ENCODE measurements at places on chromosomes 13 and 19. TPM values are rescaled to one million over a fixed set of nuclear protein-coding genes. Genes with fewer than 3 reads are reported as not detected.

The HOOK2 gene
- total RNA-seq, result 50.1 TPM

The SIGLEC14 gene
- not detected for total RNA-seq

The EMC10 gene
- 152 TPM for total RNA-seq

The CA11 gene
- total RNA-seq, result 13.8 TPM

The PPP1R12C gene
- total RNA-seq, result 113 TPM

The MIA gene
- 1.7 TPM for total RNA-seq

GRCh38 chr19:34096020-34096915, 76.0 kb upstream of the LSM14A start:
- peaks cover 25% of the 10 kb centered on the region for H3K27me3 ChIP-seq
- no peaks in the 10 kb centered on the region for H3K36me3 ChIP-seq
- DNase-seq, result no peak
- H3K4me1 ChIP-seq, result no peaks in the 10 kb centered on the region
- H3K4me3 ChIP-seq, result no peak overlapping the region

DNA sequence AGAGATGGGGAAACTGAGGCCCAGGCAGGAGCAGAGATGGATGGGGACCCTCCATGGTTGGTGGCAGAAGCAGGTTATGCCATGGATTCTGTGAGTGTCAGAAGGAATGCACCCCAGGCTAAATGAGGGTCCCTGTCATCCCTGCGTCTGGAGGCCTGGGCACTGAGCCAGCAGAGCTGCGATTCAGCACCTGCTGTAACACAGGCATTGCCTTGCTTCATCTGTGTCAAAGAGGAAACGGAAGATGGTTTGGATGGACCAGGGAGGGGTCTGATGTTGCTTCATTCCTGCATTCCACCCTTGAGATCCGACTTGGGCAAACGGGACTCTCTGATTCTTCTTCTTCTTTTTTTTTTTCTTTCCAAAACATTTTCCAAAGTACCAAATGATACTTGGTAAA, 1.2 kb downstream of the C5AR1 start:
- DNase-seq, result no peak
- H3K4me3 ChIP-seq, result no peak overlapping the region
- H3K27me3 ChIP-seq, result peaks cover 18% of the 10 kb centered on the region
- no peaks in the 10 kb centered on the region for H3K4me1 ChIP-seq
- peak overlapping the region; percentile 75 for H3K27ac ChIP-seq

GRCh38 chr13:73894995-73895571, 239.1 kb downstream of the KLF12 start:
- peaks cover 4% of the 10 kb centered on the region for H3K4me1 ChIP-seq
- DNase-seq, result no peak
- no peak overlapping the region for H3K4me3 ChIP-seq
- H3K27ac ChIP-seq, result no peak overlapping the region

GRCh38 chr13:40446365-40446764, 220.1 kb downstream of the FOXO1 start:
- no peak overlapping the region for H3K4me3 ChIP-seq
- H3K27ac ChIP-seq, result no peak overlapping the region
- peaks cover 4% of the 10 kb centered on the region for H3K4me1 ChIP-seq
- H3K27me3 ChIP-seq, result no peaks in the 10 kb centered on the region

DNA sequence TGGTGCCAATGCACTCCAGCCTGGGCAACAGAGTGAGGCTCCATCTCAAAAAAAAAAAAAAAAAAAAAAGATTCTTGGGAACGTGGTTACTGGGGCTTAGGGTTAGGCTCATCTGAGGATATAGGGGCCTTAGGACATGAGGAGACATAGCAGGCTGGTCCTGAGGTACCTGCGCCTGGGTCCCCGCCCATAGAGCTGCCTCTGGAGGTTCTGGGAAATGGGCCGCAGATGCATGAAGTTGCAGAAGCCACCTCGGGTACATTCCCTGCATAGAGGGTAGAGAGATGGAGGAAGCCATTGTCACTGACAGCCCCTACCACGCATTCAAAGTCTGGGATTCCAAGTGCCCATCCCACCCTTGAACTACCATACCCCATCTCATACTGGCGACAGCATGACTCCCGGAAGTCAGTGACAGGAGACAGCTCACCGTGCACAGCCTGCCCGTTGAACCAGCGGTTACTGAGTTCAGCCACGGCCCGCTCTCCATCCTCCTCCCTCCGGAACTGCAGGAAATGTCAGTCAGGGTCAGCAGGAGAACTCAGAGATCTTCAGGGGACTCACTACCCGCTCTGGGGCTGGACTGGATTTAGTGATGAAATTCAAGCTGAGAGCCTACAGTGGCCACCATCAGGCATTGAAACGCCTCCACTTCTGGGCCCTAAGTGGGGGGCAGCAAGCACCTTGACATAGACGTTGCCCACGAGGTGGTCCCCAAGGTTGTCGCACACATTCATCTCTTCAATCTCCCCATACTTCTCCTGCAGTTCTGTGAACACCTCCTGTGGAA, 1.4 kb downstream of the U2AF1L4 start:
- H3K27ac ChIP-seq, result peak overlapping the region; percentile 100
- H3K4me3 ChIP-seq, result peak overlapping the region; percentile 99
- DNase-seq, result no peak
- peaks cover under 1% of the 10 kb centered on the region for H3K36me3 ChIP-seq
- no peaks in the 10 kb centered on the region for H3K27me3 ChIP-seq

GRCh38 chr13:67099494-67099893, 130.6 kb downstream of the PCDH9 start:
- H3K36me3 ChIP-seq, result no peaks in the 10 kb centered on the region
- DNase-seq, result no peak
- H3K27ac ChIP-seq, result no peak overlapping the region
- no peak overlapping the region for H3K4me3 ChIP-seq
- peaks cover 4% of the 10 kb centered on the region for H3K4me1 ChIP-seq
- no peaks in the 10 kb centered on the region for H3K27me3 ChIP-seq

- peaks cover 2% of the 10 kb centered on the region for H3K36me3 ChIP-seq
- H3K4me3 ChIP-seq, result peak overlapping the region; percentile 57
- peak overlapping the region; percentile 7 for H3K27ac ChIP-seq
- no peak for DNase-seq
- H3K4me1 ChIP-seq, result peaks cover 5% of the 10 kb centered on the region
Measured at GRCh38 chr19:32343550-32344262, 1.7 kb upstream of the ZNF507 start.

DNA sequence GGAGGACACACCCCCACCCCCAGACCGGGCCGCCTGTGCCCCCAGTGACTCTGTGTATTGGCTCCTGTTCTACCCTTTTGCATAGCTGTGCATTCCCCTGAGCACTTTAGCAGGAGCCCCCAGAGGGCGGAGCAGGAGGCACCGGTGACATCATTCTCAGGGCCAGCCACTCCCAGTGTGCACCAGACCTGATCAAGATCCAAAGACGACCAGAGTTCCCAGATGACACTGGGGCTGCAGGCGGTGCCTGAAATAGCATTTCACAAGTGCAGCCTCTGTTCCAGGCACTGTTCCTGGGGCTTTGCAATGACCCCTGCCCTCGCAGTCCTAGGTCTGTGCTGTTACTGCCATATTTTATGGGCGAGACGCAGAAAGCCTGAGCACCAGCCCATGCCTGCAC, 14.5 kb upstream of the PTPRS start:
- no peak overlapping the region for H3K27ac ChIP-seq
- H3K36me3 ChIP-seq, result no peaks in the 10 kb centered on the region
- peaks cover 6% of the 10 kb centered on the region for H3K4me1 ChIP-seq
- peaks cover 14% of the 10 kb centered on the region for H3K27me3 ChIP-seq

DNA sequence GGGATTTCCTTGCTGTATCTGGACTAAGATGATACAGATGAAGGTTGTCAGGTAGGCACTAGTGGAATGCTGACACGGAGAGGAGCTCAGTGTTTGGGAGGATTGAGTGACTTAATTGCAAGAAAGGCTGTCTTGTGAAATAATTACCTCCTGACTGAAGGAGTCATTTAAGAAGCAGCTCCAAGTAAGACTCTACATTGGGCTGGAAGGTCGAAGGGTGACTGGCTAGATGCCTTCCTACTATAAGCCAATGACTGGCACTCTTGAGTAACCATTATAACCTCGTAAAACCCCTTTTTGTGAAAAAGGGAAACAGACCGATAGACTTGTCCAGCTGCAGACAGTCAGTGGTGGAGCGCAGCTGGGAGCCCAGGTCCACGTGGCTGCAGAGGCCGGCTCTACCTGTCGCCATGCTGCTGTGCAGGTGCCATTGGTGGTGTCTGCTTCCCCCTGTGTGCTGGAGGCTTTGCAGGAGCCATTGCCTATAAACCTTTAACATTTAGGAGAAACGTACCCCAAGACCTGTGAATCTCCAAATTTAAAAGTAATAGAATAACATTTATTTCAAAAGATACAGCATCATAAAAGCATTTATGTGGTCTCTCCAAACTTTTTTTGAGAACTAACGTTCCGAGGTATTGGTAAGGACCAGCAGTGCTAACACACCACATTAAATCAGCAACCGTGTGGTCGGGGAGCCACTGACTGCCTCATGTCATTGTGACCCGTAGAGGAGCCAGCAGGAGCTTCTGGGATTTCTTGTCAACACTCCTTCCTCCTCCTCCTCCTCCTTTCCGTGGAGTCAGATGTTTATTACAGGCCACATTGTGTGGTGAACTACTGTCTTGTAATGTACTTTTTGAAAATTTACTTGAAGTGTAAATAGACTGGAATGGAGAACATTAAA, 80.4 kb upstream of the TEX29 start:
- no peak overlapping the region for H3K27ac ChIP-seq
- peaks cover 42% of the 10 kb centered on the region for H3K36me3 ChIP-seq
- no peak overlapping the region for H3K4me3 ChIP-seq
- DNase-seq, result no peak
- peaks cover 7% of the 10 kb centered on the region for H3K4me1 ChIP-seq

- no peak overlapping the region for H3K27ac ChIP-seq
- peaks cover 29% of the 10 kb centered on the region for H3K4me1 ChIP-seq
- H3K27me3 ChIP-seq, result no peaks in the 10 kb centered on the region
- H3K36me3 ChIP-seq, result peaks cover 3% of the 10 kb centered on the region
- DNase-seq, result no peak
Measured at GRCh38 chr19:42276821-42277220, 7.8 kb downstream of the CIC start.

All from type B pancreatic cell (in vitro differentiated cells).